ENCODE measurements at places on chromosomes 2 and 18.

- DNase-seq, result no peak
These were observed 1232.6 kb upstream of the NRXN1 start for GRCh38 chr2:52264488-52264887.

DNA sequence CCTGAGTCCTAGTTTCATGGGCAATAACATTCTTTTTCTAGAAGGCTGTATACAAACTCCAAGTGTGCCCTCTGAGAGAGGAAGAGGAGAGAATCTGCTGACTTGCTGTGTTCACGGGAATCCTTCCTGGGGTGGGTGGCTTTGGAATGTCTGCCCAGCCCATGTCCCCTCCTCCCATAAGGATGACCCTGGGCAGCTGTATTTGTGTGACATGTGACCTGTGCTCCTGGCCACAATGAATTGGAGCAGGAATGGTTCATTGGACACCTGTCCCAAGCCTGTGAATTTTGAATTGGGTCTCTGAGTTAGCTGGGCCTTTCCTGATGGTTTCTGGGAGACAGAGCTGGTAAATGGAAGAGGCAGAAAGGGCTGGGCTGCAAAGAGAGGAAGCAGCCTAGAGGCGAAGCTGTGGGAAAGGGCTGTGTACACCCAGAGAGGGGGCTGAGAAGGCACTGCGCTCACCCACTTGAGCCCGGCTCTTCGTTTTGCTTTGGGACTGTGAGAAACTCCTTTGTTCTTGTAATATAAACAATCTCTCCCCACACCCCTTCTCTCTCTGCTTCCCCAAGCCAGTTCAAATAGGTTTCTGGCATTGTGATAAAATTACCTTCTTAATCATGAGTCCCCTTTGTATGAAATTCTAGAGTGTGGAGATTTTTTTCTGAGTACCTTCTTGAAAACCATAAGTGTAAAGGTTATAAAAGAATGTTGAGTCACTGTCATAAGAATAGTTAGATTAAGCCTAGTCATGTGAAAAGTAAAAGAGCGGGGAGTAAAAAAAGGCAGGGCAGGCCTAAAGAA lies 49.8 kb downstream of the SLC4A5 start:
- DNase-seq, result no peak

DNA sequence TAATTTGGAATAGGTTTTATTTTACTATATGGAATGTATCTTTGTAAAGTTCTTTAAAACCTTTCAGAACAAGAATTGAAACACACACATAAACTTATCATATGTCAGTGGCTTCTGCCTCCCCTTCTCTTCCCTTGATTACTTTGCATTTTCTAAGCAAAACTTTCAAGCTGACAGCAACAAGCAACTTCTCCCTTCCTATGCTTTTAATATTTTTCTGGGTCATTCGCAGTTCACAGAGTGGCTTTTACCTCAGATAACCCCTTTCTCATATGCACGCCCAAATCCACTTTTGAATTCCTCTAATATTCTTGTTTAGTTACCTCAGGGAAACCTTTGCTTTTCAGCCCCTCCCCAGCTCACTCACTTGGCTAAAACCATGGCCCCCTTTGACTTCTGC lies 36.7 kb upstream of the CDC42EP3 start:
- no peak for DNase-seq

- no peak for DNase-seq
These were observed 519.1 kb downstream of the SOX11 start for GRCh38 chr2:6211236-6211635.

DNA sequence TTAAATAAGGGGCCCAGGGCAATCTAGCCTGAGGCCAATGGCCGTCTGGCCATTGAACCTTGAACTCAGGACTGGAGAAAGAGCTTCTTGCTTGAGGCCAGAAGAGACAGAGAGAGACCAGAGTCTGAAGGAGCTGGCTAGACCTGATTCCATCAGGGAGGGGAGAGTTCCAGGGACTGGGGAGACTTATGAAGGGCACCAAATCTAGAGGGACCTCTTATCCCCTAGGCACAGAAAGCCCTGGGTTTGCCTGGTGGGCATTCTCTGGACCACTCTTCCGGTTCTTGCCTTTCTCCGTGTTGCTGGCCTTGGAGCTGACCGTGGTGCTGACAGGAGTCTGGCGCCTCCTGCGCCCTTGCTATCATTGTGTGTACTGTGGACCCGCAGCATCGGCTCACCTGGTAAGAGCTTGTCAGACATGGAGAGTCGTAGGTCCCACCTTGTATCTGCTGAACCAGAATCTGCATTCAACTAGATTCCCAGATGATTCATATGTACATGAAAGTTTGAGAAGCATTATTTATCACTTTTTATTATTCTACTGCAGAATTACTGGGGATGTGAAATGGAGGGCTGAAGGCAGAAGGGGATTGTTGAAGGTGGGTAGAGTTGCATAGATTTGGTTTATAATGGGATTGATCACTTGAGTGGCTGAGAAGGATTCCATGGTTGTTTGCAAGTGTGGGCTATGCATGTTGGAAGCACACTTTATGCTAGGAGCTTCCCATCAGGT lies 4.3 kb upstream of the TRPM8 start:
- DNase-seq, result peak; percentile 62

GRCh38 chr2:11683476-11683875 lies 13.5 kb upstream of the NTSR2 start:
- DNase-seq, result no peak

DNA sequence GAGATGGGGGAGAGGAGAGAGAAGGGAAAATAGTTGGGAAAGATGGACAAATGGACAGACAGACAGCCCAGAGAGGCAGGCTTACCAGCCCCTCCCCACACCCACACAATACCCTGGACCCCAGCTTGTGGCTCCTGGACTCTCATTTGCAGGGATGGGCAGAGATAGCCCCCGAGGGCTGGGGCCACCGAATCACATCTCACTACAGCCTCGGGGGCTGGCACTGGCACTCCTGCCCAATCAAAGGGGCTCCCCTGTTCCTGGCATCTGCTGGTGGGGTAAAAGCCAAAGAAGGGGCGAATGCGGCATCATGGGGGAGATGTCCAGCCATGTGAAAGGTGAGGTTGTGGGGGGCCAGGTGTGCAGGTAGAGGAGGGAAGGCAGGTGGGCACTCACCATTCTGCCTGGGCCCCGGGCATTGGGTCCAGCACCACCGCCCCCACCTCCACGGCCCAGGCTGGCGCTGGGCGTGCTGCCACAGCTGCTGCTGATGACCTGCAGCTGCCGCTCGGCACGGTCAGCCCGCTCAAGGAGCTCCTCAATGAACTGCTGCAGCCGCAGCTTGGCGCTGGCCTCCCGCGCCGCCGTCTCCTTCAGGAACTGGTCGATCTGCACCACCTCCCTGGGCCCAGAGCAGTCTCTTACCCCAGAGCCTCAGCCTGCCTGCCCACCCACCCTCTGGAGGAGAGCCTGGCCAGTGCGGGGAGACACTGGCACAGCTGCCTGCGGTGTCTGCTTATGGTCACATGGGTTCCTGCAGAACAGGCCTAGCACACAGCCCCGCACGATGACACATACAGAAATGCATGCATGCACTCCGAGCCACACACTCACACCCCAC lies 18.0 kb downstream of the FBXO41 start:
- DNase-seq, result no peak

- no peak for DNase-seq
These were observed 9.5 kb downstream of the HK2 start for GRCh38 chr2:74843433-74843832.

- DNase-seq, result peak; percentile 92
These were observed 8.4 kb upstream of the MGAT5 start for GRCh38 chr2:134245340-134245984.

GRCh38 chr2:160169988-160170387 lies 30.1 kb downstream of the ITGB6 start:
- no peak for DNase-seq

- no peak for DNase-seq
These were observed 104.5 kb downstream of the MMADHC start for GRCh38 chr2:149483004-149483605.

DNA sequence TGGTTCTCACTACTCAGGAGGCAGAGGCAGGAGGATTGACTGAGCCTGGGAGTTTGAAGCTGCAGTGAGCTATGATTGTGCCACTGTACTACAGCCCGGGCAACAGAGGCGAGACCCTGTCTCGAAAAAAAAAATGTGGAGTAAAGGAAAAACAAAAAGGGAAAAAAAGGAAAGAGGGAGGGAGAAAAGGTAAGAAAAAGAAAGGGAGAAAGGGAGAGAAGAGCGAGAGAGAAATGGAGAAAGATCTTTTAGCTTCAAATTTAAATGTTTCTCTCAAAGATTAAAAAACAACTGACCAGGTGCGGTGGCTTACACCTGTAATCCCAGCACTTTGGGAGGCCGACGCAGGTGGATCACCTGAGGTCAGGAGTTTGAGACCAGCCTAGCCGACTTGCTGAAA lies 7.9 kb upstream of the RNF138 start:
- no peak for DNase-seq

- DNase-seq, result no peak
These were observed 163.4 kb downstream of the LRRTM1 start for GRCh38 chr2:80141007-80141726.

GRCh38 chr2:49241501-49241900 lies 87.2 kb upstream of the FSHR start:
- no peak for DNase-seq

GRCh38 chr18:10228326-10228725 lies 226.1 kb upstream of the APCDD1 start:
- no peak for DNase-seq

DNA sequence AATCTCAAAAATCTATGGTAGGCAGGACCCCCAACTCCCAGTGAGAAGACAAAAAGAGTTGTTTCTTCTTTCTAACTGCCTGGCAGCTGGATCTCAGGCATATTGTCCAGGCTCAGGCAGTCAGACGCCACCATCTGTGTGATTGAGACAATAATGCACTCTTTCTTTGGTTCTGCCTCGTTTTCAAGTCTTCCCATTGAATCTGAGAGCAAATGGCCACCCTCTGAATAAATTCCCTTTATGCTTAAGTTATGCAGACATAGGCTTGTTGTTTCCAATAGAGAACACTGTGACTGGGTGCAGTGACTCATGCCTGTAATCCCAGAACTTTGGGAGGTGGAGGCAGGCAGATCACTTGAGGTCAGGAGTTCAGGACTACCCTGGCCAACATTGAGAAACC lies 15.3 kb upstream of the CD207 start:
- no peak for DNase-seq

- no peak for DNase-seq
These were observed 97.8 kb upstream of the UNC80 start for GRCh38 chr2:209673811-209674210.

- DNase-seq, result no peak
These were observed 24.8 kb downstream of the PPP1CB start for GRCh38 chr2:28776471-28776870.

DNA sequence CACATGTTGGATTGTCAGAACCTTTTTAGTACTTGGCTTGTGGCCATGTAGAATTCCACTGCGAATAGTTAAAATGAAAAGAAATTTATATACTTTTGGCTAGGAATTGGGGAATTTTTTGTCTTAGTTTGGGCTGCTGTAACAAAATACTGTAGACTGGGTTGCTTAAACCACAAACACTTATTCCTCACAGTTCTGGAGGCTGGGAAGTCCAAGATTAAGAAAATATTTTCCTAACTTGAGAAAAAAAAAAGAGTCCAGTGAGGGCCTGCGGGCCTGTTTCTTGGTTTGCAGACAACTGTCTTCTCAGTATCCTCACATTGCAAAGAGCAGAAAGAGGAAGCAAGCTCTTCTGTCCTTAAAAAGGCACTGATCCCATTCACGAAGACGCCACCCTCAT lies 81.9 kb downstream of the CD226 start:
- no peak for DNase-seq

DNA sequence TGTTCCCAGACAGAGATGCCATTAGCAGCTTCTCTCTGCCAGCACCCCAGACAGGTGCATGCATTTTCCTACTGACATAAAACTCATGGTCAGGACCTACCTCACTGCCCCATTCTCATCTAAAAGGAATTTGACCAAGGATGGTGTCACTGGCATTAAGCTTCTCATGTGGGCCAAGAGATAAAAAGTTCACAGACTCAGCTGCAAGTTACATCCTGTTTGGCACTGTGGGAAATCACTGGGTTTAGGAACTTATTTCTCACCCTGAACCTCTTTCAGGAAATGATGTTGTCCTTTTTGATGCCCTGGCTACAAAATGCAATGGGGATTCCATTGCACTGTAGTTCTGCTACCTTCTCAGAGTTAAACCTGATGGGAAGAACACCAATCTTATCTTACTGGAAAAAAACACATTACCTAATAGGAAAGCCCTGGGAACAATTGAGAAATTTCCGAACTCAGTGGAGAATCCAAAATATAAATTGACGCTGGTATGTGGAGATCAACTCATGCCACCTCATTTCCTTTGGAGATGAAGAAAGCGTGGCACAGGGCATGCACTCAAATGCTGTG lies 252.1 kb upstream of the COPS8 start:
- no peak for DNase-seq

GRCh38 chr2:236803621-236804020 lies 234.0 kb downstream of the ACKR3 start:
- DNase-seq, result no peak

DNA sequence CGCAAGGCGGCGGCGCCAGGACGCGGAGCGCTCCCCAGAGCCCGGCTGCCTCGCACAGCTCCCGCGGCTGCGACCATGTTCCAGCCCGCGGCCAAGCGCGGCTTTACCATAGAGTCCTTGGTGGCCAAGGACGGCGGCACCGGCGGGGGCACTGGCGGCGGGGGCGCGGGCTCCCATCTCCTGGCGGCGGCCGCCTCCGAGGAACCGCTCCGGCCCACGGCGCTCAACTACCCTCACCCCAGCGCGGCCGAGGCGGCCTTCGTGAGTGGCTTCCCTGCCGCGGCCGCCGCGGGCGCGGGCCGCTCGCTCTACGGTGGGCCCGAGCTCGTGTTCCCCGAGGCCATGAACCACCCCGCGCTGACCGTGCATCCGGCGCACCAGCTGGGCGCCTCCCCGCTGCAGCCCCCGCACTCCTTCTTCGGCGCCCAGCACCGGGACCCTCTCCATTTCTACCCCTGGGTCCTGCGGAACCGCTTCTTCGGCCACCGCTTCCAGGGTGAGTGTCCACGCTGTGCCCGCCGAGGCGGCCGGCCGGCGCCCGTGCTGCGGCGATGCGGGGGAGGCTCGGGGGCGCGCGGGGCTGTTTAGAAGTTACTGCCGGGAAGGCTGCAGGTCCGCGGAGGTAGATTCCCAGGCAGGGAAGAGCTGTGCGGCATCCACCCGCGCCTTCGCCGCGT lies 696 bp downstream of the EMX1 start:
- DNase-seq, result no peak

GRCh38 chr2:105415007-105415406 lies 16.2 kb upstream of the FHL2 start:
- no peak for DNase-seq

- DNase-seq, result no peak
These were observed 27.1 kb downstream of the STARD7 start for GRCh38 chr2:96181529-96181928.

GRCh38 chr2:70385966-70386595 lies 84.2 kb upstream of the FAM136A start:
- DNase-seq, result no peak

- DNase-seq, result no peak
These were observed 130.5 kb upstream of the CREB1 start for GRCh38 chr2:207399301-207399700.

All from hematopoietic multipotent progenitor cell treated with erythropoietin and hydrocortisone succinate and interleukin-3 and kit ligand, for 6 days (in vitro differentiated cells).